Bronchus fibroblast of lung (primary cell): ENCODE measurements at places on chromosomes 5 and 9. TPM values are rescaled to one million over a fixed set of nuclear protein-coding genes. Genes with fewer than 3 reads are reported as not detected.

ZER1 gene
- 25.9 and 31.6 TPM in 2 replicates for total RNA-seq

ORM2 gene
- not detected in 2 replicates for total RNA-seq

NR2F1-AS1 gene
- total RNA-seq = 8.4 and 10.3 TPM in 2 replicates

TAL2 gene
- not detected in 2 replicates for total RNA-seq

IL5 gene
- total RNA-seq = not detected in 2 replicates

TXNDC8 gene
- total RNA-seq = not detected in 2 replicates

WDR38 gene
- not detected in 2 replicates for total RNA-seq

NEURL1B gene
- 6.1 and 6.2 TPM in 2 replicates for total RNA-seq

CATSPER3 gene
- 0.17 and 0.30 TPM in 2 replicates for total RNA-seq
